ENCODE measurements at places on chromosomes 3 and 15.
A peak's percentile ranks its signal among the peaks of the same experiment; 100 is the strongest.

DNA sequence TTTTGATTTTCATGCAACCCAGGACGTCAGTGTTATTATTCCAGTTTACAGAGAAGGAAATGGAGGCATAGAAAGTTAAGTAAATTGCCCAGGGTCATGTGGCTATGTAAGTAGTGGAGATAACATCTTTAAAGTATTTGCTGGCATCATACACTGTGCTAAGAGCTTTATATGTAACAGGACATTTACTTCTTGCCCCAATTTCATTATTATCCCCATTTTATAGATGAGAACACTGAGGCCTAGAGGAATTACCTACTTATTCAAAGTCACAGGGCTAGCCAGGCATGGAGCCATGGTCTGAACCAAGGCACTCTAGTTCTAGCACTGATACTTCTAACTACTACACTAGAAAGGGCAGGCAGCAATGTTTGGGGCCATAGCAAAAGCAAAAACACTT, 107.3 kb upstream of the ANKRD28 start:
- no peak for DNase-seq

DNA sequence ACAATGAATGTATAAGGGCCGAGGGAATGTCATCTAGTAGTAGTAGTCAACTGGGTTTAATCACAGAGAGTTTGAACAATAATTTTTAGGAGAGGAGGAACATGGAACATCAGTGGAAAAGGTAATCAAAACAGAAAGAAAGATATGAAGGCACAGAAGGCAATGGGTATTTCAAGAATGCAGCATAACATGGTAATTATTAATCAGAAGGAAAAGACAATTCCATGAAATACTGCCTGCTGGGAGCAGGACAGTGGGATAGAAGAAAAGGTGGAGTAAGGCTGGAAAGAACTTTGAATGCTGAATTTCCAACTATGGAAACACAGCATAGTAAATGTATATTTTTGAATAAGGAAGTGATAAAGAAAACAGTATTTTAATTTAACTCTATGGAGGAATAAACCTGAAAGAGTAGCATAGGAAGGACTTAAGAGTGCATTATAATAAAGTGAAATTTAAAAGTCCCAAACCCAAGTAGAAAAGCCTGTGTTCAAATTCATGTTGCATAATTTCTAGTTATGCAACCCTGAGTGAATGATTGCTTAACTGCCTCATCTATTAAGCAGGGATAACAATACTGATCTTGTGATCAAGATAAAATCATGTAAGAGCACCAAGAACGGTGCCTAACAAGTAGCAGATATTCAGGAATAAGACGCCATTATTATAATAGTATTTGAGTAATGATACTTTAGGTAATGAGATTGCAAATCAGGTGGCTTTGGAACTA, 357.7 kb downstream of the TBC1D5 start:
- no peak for DNase-seq

DNA sequence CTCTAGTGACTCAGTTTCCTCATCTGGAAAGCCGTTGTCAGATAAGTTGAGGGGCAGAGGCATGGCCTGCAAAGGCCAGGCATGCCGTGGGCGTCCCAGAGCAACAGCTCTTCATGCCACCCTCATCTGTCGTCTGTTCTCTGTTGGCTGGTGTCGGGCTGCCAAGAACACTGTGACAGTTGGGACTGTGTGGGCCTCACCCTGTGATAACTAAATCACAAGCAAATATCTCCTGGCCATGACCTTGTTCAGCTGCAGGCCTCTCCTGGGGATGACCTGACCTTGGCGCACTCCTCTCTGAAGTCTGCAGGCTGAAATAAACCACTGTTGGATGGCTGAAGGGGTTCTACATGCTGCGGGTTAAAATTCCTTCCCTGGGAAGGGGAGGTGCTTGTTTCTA, 145.9 kb downstream of the SHQ1 start:
- DNase-seq, result no peak

DNA sequence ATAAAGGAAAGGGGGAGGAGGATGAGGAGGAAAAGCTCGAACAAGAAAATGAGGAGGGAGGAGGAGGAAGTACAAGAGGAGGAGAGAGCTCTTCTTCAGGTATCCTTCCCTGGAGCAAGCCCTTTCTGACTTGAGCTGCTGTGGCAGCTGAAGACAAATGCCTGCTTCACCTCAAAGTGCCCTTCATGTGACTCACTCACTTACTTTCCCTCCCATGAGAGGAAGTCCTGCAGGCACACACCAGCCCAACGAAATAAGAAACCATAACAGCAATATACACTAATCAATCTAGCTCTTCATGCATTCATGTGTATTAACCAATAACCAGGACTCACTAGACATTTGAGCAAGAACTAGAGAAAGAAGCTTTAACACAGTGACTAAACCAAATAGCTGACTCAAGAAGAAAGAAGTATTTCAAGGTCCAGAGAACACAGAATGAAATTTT, 251.9 kb downstream of the IGSF11 start:
- no peak for DNase-seq

GRCh38 chr15:67097930-67098740, 32.7 kb downstream of the SMAD3 start:
- DNase-seq, result no peak

- DNase-seq, result no peak
These were observed 34.3 kb upstream of the LRTM1 start for GRCh38 chr3:54962200-54962599.

DNA sequence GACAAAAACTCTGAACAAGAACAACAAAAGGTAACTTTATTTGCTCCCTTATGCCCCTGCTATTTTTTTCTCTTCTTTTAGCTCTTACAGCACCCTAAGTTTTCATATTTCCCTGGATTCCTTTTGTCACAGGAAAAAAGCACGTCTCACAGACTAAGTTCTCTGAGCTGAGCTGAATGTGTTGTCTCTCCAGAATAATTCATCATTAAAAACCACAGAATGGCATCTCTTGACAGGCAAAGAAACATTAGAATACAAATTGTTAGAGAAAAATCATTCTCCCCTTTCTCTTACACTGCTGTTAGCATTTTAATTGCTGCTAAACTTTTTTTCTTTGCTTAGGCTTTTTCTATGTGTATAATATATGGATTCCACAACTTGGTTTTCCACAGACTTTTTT, 48.7 kb upstream of the SECISBP2L start:
- no peak for DNase-seq

- DNase-seq, result no peak
These were observed 902 bp downstream of the TMEM44 start for GRCh38 chr3:194632226-194632808.

- no peak for DNase-seq
These were observed 183.9 kb downstream of the FAM43A start for GRCh38 chr3:194869482-194870169.

GRCh38 chr3:128372707-128373533, 93.8 kb downstream of the DNAJB8 start:
- no peak for DNase-seq

DNA sequence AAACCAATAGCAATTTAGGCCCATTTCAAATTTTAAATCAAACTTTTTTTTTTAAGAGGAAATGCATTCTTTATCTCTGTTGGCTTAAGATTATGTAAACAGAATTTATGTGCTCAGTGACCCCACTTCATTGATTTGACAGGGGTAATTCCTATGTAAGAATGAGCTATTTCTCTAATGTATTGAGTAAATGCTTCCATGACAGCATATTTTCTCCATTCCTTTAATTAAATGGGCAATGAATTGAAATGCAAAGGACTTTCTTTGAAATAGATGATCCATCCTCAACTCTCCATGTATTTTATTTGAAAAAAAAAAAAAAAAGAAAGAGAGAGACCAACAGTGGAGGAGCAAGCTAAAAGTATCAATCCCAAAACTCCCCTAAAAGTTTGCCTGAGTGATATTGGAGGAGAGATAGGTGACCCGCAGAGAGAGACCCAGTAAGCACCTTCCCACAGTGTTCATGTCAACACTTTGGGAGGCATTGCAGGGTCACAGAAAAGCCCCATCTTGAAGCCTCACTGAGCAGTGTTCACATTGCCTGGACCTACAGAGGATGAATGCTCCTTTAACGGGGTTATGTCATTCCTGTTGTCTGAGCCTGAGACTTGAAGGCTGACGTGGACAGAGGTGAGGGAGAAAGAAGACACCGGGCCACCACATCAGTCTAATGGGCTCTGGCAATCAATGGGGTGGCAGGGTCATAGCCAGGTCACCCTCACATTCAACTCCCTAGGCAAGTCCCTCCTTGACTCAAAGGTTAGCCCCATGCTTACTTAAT, 176.0 kb downstream of the SHOX2 start:
- no peak for DNase-seq

- DNase-seq, result no peak
These were observed 24.2 kb upstream of the SLC25A26 start for GRCh38 chr3:66196633-66197032.

DNA sequence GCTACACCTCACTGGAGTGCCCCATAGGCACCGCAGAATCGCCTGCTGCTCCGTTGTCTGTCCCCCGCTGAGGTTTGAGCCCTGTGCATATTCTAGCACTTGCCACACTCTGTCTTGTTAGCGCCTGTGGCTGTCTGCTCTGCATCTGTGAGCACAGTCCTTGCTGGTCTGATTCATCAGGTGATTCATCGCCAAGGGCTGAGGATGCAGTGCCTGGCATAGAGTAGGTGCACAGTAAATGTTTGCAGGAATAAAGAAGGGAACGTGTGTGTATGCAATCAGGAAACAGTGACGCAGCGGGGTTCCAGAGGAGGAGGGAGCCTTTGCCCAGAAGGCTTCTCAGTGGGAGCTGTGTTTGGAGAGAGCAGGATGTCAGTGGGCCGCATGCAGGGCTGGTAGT, 124.0 kb upstream of the PLXNA1 start:
- DNase-seq, result peak; percentile 71

- DNase-seq, result no peak
These were observed 32.1 kb downstream of the GRK7 start for GRCh38 chr3:141795276-141795675.

GRCh38 chr3:133753107-133753778, 7.0 kb downstream of the TF start:
- no peak for DNase-seq

DNA sequence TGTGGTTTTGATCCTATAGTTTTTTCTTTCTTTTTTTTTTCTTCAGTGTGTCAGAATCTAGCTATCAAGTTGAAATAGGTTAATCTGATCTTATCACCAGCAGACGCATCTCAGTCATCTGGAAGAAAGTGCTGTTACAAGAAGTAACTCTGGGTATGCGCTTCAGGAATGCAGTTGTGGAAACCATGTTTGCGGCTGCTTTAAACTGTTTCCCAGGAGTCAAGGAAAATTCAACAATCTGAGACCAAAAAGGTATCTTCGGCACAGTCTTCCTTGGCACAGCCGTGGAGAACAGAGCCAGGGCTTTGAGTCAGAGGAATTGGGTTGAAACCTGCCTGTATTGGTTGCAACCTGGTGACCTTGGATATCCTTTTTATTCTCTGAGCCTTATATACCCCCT, 59.9 kb downstream of the CD47 start:
- no peak for DNase-seq

- no peak for DNase-seq
These were observed 72.1 kb downstream of the IL1RAP start for GRCh38 chr3:190585805-190586630.

DNA sequence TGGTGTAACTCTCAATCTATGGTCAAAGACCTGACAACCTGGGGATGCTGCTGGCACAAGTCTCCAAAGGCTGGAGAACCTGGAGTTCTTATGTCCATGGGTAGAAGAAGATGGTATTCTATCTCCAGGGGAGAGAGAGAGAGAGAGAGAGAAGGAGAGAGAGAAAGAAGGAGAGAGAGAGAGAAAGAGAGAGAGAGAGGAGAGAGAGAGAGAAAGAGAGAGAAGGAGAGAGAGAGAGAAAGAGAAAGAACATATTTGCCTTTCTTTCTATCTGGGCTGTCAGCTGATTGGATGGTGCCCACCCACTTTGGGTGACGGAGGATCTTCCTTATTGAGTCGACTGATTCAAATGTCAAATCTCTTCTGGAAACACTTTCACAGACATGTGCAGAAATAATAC, 84.6 kb downstream of the PPM1L start:
- no peak for DNase-seq

GRCh38 chr3:136197159-136197793, 1.1 kb upstream of the MSL2 start:
- DNase-seq, result no peak
